Nephron progenitor cell (in vitro differentiated cells): ENCODE measurements at places on chromosomes 2 and 18.

GRCh38 chr18:47775961-47776360 lies 154.5 kb downstream of the SMAD2 start:
- no peak overlapping the region for H3K4me3 ChIP-seq
- no peaks in the 10 kb centered on the region for H3K36me3 ChIP-seq
- H3K27me3 ChIP-seq = peaks cover 18% of the 10 kb centered on the region
- no peak overlapping the region for H3K27ac ChIP-seq

- no peak for DNase-seq
- H3K4me1 ChIP-seq = no peaks in the 10 kb centered on the region
- no peak overlapping the region for H3K27ac ChIP-seq
- no peaks in the 10 kb centered on the region for H3K36me3 ChIP-seq
- H3K4me3 ChIP-seq = no peak overlapping the region
Measured at GRCh38 chr18:2178036-2178435, 393.3 kb downstream of the METTL4 start.

- H3K27me3 ChIP-seq = peaks cover 14% of the 10 kb centered on the region
- H3K4me3 ChIP-seq = peak overlapping the region; percentile 10
- no peak for DNase-seq
Measured at GRCh38 chr2:15788830-15789229, 151.5 kb upstream of the MYCN start.

DNA sequence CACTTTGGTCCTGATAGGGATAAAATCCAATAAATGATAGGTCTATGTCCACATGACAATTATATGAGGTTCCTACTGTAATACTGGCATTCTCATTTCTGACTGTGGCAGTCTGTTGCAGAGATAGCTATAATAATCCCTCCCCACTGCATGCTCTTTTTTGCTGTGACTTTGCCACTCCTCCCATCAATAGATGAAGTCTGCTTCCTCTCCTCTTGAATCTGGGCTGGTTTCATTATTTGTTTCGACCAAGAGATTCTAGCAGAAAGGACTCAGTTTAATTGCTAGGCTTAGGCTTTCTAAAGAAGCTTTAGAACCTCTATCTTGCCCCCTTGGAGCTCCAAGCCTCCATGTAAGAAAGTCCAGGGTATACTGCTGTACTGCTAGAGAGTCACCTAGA lies 23.3 kb upstream of the CREB1 start:
- H3K4me1 ChIP-seq = peaks cover 33% of the 10 kb centered on the region
- H3K36me3 ChIP-seq = no peaks in the 10 kb centered on the region
- no peak overlapping the region for H3K27ac ChIP-seq
- peaks cover 8% of the 10 kb centered on the region for H3K27me3 ChIP-seq
- H3K4me3 ChIP-seq = no peak overlapping the region

DNA sequence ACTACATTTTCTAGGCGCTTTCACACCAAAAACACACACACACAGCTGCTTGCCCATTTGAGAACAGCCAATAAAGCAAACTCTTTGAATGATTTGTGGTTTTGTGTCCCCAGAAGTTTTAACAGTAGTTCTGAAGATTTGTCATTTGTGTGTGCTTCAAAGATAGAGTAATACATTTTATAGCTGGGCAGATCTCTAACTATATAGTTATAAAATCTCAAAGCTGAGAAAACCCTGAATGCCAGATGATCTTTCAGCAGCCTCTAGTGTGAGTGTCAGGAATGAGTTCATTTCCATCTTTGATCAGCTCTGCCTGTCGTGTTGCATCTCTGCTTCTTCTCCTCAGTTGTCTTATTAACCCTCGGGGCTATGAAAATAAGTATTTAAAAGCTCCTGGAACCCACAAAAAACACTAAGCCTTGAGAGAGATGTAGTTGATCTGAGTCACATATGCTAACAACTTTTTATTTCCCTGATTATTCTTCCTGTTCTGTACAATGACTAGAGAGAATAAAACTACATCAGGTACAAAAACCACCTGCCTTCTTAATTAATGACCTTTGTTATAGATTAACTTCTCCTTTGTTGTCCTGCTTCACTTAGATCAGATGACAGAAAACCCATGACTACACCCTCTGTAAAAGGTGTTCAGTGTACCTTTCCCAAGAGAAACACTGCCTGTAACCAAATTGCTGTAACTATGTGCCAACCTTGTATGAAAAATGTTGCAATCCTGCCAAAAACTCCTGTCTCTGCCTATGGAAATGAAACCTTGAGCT lies 30.0 kb upstream of the SLC3A1 start:
- DNase-seq = no peak
- peaks cover 5% of the 10 kb centered on the region for H3K27me3 ChIP-seq
- H3K36me3 ChIP-seq = no peaks in the 10 kb centered on the region
- no peak overlapping the region for H3K27ac ChIP-seq

DNA sequence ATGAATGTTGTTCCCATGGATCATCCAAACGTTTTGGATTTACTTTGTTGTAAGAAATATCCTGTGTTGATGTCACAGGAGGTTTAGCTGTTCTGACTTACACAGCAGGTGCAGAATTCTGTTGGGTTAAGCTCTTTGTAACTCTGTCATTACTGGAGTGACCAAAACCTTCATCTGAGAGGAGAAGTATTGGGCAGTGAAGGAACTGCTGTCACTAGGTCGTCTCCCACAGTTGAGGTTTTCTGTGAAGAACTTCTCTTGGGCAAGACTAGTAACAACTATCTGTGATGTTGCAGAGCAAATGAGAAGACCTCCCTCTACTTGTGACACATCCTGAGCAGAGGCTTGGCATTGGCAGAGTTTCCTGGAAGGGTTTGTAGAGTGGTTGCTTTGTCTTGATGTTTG lies 2.9 kb downstream of the SPTBN1 start:
- peaks cover 15% of the 10 kb centered on the region for H3K27me3 ChIP-seq
- no peak for DNase-seq
- no peak overlapping the region for H3K27ac ChIP-seq

GRCh38 chr2:27179344-27180000 lies 30.7 kb downstream of the TCF23 start:
- DNase-seq = no peak
- H3K4me3 ChIP-seq = no peak overlapping the region
- H3K36me3 ChIP-seq = no peaks in the 10 kb centered on the region
- peaks cover 41% of the 10 kb centered on the region for H3K27me3 ChIP-seq

DNA sequence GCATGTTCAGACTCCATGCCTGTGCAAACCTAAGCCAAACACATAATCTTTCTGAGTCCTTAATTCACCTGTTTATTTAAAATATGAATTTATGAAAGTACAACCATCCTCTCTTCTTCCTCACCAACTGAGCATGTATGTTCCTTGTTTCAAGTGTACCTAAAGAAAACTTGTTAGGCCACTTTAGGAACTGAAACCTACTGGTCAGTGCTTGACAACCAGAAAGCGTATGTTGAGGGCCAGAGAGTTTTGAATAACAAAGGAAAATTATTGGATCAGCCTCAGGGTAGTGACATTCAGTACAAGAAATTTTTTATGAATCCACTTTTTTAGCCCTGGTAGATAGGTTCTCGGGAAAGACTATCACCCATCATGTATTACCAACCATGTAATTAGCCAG lies 847.6 kb upstream of the CELF4 start:
- no peaks in the 10 kb centered on the region for H3K36me3 ChIP-seq
- no peak overlapping the region for H3K27ac ChIP-seq
- H3K27me3 ChIP-seq = peaks cover 3% of the 10 kb centered on the region
- peaks cover 4% of the 10 kb centered on the region for H3K4me1 ChIP-seq

GRCh38 chr18:21489119-21489750 lies 111.3 kb downstream of the ESCO1 start:
- H3K4me1 ChIP-seq = peaks cover 24% of the 10 kb centered on the region
- no peak overlapping the region for H3K27ac ChIP-seq
- no peak overlapping the region for H3K4me3 ChIP-seq
- no peaks in the 10 kb centered on the region for H3K27me3 ChIP-seq
- H3K36me3 ChIP-seq = peaks cover 75% of the 10 kb centered on the region

DNA sequence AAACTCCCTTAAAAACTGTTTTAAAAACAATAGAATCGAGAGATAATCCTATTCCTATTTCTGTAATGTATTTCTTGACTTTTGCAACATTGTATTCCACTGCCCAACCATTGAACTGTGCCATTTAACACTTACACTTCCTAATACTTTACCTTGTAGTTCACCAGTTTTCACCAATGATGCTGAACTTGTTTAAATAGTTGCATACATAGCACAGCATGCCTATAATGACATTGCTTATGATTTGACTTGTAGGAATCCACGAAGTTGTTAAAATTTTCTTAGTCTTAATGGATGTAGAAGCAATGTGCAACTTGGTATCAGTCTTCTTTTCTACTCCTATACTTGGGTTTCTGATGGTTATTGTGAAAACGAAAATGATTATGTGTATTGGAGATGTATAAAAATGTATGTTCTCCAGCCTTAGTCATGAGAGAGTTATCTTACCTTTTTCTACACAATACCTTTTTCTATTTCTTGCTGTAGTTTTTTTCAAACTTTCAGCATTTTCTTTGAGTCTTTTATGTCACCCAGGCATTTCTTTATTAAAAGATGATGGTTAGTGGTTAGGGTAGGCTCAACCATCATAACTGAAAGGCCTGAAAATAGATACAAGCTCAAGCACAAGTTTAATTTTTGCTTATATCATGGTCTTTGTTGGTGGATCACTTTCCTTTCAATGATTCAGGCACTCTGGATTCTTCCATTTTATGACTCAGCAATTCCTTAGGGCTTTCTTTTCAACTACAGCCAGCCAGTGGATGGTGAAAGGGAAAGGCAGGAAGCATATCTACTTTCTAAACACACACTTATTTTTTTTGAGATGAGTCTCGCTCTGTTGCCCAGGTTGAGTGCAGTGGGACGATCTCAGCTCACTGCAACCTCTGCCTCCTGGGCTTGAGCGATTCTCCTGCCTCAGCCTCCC lies 9.4 kb downstream of the GPD2 start:
- no peak overlapping the region for H3K27ac ChIP-seq
- H3K4me1 ChIP-seq = no peaks in the 10 kb centered on the region
- no peak overlapping the region for H3K4me3 ChIP-seq
- H3K27me3 ChIP-seq = no peaks in the 10 kb centered on the region
- DNase-seq = no peak
- H3K36me3 ChIP-seq = peaks cover 49% of the 10 kb centered on the region

GRCh38 chr2:224778474-224778877 lies 62.3 kb upstream of the CCDC195 start:
- H3K4me3 ChIP-seq = no peak overlapping the region
- no peaks in the 10 kb centered on the region for H3K4me1 ChIP-seq
- peak; percentile 59 for DNase-seq

- peaks cover 32% of the 10 kb centered on the region for H3K27me3 ChIP-seq
- no peaks in the 10 kb centered on the region for H3K4me1 ChIP-seq
- no peak overlapping the region for H3K27ac ChIP-seq
Measured at GRCh38 chr2:2131075-2131789, 199.8 kb downstream of the MYT1L start.

- H3K4me3 ChIP-seq = no peak overlapping the region
- H3K4me1 ChIP-seq = peaks cover 23% of the 10 kb centered on the region
- no peaks in the 10 kb centered on the region for H3K36me3 ChIP-seq
- H3K27me3 ChIP-seq = peaks cover 11% of the 10 kb centered on the region
- H3K27ac ChIP-seq = no peak overlapping the region
Measured at GRCh38 chr2:172964511-172965139, 111.0 kb upstream of the MAP3K20 start.

DNA sequence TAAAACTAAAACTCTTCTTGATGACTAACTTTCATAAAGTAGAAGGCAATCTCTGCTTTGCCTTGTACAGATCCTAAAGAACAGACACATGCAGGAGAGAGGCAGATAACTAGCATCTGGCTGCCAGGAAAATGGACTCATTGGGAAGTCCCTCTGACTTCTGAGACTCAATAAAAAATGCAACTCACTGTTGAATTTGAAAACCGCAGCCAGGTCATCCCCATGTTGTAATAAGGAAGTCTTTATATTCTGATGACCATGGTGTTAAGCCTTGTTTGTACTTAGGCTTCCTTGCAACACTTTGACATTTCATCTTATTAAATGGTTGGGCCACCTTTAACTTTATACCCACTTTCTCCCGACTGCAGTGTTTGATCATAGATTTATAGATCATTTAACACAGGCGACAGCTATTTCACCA lies 375.1 kb upstream of the KCNH7 start:
- H3K4me3 ChIP-seq = no peak overlapping the region
- no peaks in the 10 kb centered on the region for H3K27me3 ChIP-seq
- no peak for DNase-seq
- H3K4me1 ChIP-seq = no peaks in the 10 kb centered on the region

DNA sequence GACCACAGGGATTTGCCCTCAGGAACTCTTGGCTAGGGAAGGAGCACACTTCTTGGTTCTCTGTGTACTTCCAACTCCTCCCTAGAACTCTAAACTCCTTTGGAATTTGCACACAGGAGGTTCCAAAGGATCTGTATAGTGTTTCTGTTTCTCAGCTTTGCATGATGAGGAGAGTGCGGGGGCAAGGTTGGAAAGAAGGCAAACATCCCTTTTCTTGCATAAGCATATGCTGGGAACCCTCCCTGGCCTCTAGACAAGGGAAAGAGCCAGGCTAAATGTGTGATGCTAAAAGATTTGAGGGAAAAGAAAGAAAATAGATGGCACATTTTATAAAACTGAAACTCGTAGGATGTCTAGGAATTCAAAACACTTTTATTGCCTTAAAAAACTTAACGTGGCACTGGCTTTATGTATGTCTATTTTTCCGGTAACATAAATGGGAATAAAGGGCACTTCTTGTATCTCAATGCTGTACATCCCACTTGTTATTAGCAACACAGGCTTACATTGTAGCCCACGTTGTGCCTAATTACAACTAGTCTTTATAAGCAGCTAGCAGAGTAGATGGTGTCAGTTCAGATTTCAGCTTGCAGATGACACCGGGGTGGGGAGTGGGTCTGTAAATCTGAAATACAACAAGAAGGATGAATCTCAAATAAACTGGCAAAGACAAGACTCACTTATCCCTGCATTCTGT lies 165.8 kb downstream of the GPD2 start:
- H3K36me3 ChIP-seq = no peaks in the 10 kb centered on the region
- H3K4me1 ChIP-seq = no peaks in the 10 kb centered on the region
- H3K27me3 ChIP-seq = no peaks in the 10 kb centered on the region
- H3K27ac ChIP-seq = peak overlapping the region; percentile 52

DNA sequence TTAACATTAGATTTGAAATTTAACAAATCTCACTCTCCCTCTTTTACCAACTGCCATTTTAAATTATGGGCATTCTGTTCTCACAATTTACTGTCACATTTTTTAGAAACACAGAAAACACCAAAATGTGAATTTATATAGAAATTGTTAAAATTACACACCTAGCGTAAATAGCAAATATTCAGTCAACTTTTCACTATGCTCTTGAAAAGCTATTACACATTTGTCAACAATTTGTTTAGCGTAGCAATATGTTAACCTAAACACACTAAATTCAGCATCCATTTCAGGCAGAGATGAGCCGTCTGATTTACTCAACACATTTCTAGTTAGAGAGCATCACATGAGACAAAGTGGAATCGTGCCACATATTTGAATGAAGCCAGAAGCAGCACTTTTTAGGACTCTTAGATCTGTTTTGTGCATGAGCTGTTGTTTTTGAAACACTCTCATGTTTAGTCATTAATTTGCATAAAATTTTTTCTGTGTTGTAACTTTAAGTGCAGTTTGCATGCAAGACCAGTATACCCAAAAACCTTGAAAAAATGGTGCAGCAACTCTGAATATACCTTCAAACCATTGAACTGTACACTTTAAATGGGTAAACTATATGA lies 8.2 kb downstream of the TTC32 start:
- no peak overlapping the region for H3K27ac ChIP-seq
- DNase-seq = no peak
- H3K4me1 ChIP-seq = peaks cover 67% of the 10 kb centered on the region
- no peak overlapping the region for H3K4me3 ChIP-seq
- H3K36me3 ChIP-seq = peaks cover 10% of the 10 kb centered on the region
